ENCODE measurements at places on chromosomes 1 and 21.

- no peak overlapping the region for H3K4me3 ChIP-seq
- no peaks in the 10 kb centered on the region for H3K27me3 ChIP-seq
- DNase-seq: no peak
- H3K4me1 ChIP-seq: peaks cover 50% of the 10 kb centered on the region
- H3K36me3 ChIP-seq: no peaks in the 10 kb centered on the region
- no peak overlapping the region for H3K27ac ChIP-seq
Measured at GRCh38 chr1:94954263-94955220, 27.6 kb upstream of the CNN3 start.

GRCh38 chr1:57536749-57537423 is 113.0 kb upstream of the DAB1 start:
- H3K36me3 ChIP-seq: no peaks in the 10 kb centered on the region
- H3K27ac ChIP-seq: no peak overlapping the region
- H3K4me3 ChIP-seq: no peak overlapping the region
- no peaks in the 10 kb centered on the region for H3K4me1 ChIP-seq

- no peaks in the 10 kb centered on the region for H3K27me3 ChIP-seq
- H3K36me3 ChIP-seq: peaks cover 2% of the 10 kb centered on the region
- DNase-seq: no peak
- no peaks in the 10 kb centered on the region for H3K4me1 ChIP-seq
Measured at GRCh38 chr1:230270559-230271281, 155.4 kb downstream of the PGBD5 start.

- H3K4me1 ChIP-seq: no peaks in the 10 kb centered on the region
- H3K27ac ChIP-seq: no peak overlapping the region
- no peaks in the 10 kb centered on the region for H3K27me3 ChIP-seq
- peaks cover 11% of the 10 kb centered on the region for H3K36me3 ChIP-seq
Measured at GRCh38 chr1:113660088-113660487, 99.2 kb downstream of the PHTF1 start.

DNA sequence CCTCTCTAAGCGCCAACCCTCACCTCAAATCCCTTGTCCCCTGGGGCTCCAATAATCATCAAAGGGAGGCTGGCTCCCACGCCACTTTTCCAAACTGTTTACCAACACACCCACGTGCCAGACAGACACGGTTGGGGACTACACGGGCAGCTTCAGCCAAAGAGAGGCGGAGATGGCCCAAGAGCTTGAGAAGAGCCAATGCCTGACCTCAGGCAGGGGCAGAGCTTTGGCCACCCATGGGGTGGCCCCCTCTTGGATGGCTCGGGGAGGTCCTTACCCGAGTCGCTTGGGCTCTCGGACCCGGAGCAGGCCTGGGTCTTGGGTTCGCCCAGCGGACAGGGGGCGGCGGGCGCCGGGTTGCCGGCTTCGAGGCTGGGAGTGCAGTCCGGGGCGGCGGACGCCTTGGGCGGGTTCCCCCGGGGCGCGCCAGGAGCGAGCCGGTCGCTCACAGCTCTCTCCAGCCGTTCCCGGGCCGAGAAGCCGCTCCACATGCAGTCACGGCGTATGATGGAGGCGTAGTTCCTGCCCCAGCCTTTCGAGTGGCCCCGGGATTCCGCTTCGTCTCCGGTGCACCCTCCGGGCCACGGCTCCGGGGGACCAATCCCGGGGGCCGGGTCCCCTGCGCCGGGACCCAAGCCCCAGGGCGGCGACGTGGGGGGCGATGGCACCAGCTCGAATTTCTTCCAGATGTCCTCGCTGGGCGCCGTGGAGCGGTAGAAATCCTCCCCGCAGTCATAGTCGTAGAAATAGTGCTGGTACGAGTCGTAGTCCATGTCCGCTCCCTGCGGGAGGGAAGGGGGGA is 854 bp downstream of the MYCL start:
- peaks cover 3% of the 10 kb centered on the region for H3K36me3 ChIP-seq
- no peaks in the 10 kb centered on the region for H3K27me3 ChIP-seq
- peaks cover 25% of the 10 kb centered on the region for H3K4me1 ChIP-seq
- H3K27ac ChIP-seq: peak overlapping the region; percentile 86

DNA sequence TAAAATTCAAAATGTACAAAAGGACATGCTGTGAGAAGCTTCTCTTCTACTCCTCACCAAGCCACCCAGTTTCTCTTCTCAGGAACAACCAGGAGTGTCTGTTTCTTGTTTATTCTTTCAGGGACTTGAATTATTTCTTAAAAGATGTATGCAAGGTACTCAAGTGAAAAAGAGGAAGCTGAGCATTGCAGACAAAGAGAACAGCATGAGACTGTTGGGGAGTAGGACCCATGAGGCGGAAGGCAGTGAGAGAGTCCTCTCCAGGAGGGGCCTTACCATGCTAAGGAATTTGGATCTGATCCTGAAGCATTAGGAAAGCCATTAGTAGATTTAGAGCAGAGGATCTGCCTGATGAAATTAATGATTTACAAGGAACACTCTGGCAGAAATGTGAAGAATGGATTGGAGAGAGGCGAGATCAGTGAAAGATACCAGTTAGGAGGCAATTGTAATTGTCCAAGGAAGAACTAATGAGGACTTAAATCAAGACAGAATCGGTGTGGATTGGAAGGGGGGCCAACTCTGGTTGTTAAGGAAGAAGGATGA is 14.7 kb upstream of the SSX2IP start:
- no peak for DNase-seq
- no peaks in the 10 kb centered on the region for H3K36me3 ChIP-seq
- no peaks in the 10 kb centered on the region for H3K27me3 ChIP-seq
- no peak overlapping the region for H3K4me3 ChIP-seq
- peaks cover 13% of the 10 kb centered on the region for H3K4me1 ChIP-seq

GRCh38 chr1:245155272-245156040 is 671 bp downstream of the KIF26B start:
- peaks cover 38% of the 10 kb centered on the region for H3K4me1 ChIP-seq
- H3K27ac ChIP-seq: no peak overlapping the region
- no peaks in the 10 kb centered on the region for H3K36me3 ChIP-seq
- no peaks in the 10 kb centered on the region for H3K27me3 ChIP-seq
- peak overlapping the region; percentile 20 for H3K4me3 ChIP-seq
- no peak for DNase-seq

DNA sequence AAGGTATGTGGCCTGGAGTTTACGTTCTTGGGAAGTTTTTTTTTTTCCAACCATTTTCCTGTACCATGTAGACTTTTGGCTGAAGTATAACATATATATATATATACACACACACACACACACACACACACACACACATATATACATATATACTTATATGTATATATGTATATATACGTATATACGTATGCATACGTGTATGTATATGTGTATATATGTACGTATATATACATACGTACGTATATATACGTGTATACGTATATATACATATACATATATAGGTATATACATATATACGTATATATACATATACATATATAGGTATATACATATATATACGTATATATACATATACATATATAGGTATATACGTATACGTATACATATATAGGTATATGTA is 18.9 kb downstream of the CR1 start:
- H3K27me3 ChIP-seq: no peaks in the 10 kb centered on the region
- DNase-seq: no peak
- no peak overlapping the region for H3K4me3 ChIP-seq

- no peaks in the 10 kb centered on the region for H3K36me3 ChIP-seq
- H3K4me3 ChIP-seq: no peak overlapping the region
- DNase-seq: no peak
- no peaks in the 10 kb centered on the region for H3K4me1 ChIP-seq
- H3K27me3 ChIP-seq: no peaks in the 10 kb centered on the region
- H3K27ac ChIP-seq: no peak overlapping the region
Measured at GRCh38 chr1:51525295-51525694, 6.2 kb upstream of the EPS15 start.

GRCh38 chr1:209862391-209863356 is 34.9 kb downstream of the UTP25 start:
- H3K27ac ChIP-seq: no peak overlapping the region
- no peak for DNase-seq
- no peaks in the 10 kb centered on the region for H3K36me3 ChIP-seq
- no peak overlapping the region for H3K4me3 ChIP-seq

- no peak overlapping the region for H3K4me3 ChIP-seq
- no peak overlapping the region for H3K27ac ChIP-seq
- H3K4me1 ChIP-seq: no peaks in the 10 kb centered on the region
- no peaks in the 10 kb centered on the region for H3K36me3 ChIP-seq
- no peak for DNase-seq
- no peaks in the 10 kb centered on the region for H3K27me3 ChIP-seq
Measured at GRCh38 chr1:229001467-229002011, 266.3 kb downstream of the RHOU start.

GRCh38 chr21:44065428-44065827 is 41.8 kb upstream of the PWP2 start:
- DNase-seq: no peak
- no peaks in the 10 kb centered on the region for H3K4me1 ChIP-seq
- no peaks in the 10 kb centered on the region for H3K27me3 ChIP-seq
- H3K27ac ChIP-seq: no peak overlapping the region
- H3K4me3 ChIP-seq: no peak overlapping the region
- peaks cover 28% of the 10 kb centered on the region for H3K36me3 ChIP-seq

GRCh38 chr1:30633294-30633693 is 90.1 kb downstream of the MATN1 start:
- no peak overlapping the region for H3K4me3 ChIP-seq
- H3K27ac ChIP-seq: no peak overlapping the region
- no peaks in the 10 kb centered on the region for H3K4me1 ChIP-seq
- no peaks in the 10 kb centered on the region for H3K27me3 ChIP-seq

GRCh38 chr1:32242341-32242851 is 4.6 kb upstream of the FAM167B start:
- H3K27ac ChIP-seq: peak overlapping the region; percentile 12
- H3K36me3 ChIP-seq: no peaks in the 10 kb centered on the region
- H3K4me3 ChIP-seq: no peak overlapping the region
- DNase-seq: no peak
- no peaks in the 10 kb centered on the region for H3K27me3 ChIP-seq
- peaks cover 4% of the 10 kb centered on the region for H3K4me1 ChIP-seq

GRCh38 chr1:214327514-214327913 is 46.6 kb downstream of the SMYD2 start:
- H3K36me3 ChIP-seq: peaks cover 3% of the 10 kb centered on the region
- H3K27ac ChIP-seq: peak overlapping the region; percentile 52
- no peaks in the 10 kb centered on the region for H3K27me3 ChIP-seq
- DNase-seq: no peak
- no peak overlapping the region for H3K4me3 ChIP-seq
- peaks cover 16% of the 10 kb centered on the region for H3K4me1 ChIP-seq

GRCh38 chr21:36203603-36203889 is 46.9 kb downstream of the DOP1B start:
- H3K27me3 ChIP-seq: no peaks in the 10 kb centered on the region
- no peak overlapping the region for H3K4me3 ChIP-seq
- H3K4me1 ChIP-seq: peaks cover 5% of the 10 kb centered on the region
- H3K36me3 ChIP-seq: no peaks in the 10 kb centered on the region

DNA sequence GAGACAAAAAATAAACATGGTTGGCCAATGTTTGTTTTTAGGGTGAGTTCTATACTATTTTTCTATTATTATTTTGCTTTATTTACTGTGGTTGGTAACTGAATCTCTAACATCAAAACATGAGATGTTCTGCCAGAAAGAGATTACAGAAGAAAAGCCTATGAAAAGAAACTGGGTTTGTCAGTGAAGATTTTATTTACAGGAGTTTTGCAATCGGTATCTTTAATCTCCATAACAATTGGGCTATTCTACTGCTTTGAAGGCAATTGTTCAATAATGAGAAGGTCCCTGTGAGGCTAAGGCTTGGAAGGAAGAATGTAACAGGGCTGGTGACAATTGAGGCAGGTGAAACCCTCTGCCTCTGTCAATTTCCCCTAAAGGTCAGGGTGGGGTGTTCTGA is 155.5 kb downstream of the CLIC6 start:
- no peaks in the 10 kb centered on the region for H3K4me1 ChIP-seq
- H3K4me3 ChIP-seq: no peak overlapping the region
- DNase-seq: no peak
- no peak overlapping the region for H3K27ac ChIP-seq

DNA sequence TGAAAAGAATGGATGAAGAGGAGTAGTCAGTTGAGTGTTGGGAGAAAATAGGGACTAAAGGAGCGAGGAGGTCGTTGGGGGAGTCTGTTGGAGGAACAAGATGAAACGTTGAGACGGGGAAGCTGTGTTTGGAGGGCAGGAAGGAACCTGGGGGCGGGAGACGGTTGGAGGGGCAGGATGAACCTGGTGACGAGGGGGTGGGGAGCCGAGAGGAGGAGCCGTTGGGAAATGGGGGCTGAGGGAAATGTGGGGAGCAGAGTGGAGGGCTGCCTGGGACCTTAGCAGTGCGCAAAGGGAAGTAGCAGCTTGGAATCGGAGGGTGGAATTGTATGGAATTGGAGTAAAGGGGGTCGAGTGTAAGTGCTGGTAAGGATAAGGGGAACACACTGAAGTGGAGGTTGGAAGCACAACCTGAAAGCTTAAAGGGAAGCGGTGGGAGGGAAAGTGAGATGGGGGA is 630 bp downstream of the MTF2 start:
- peak overlapping the region; percentile 82 for H3K27ac ChIP-seq
- H3K27me3 ChIP-seq: no peaks in the 10 kb centered on the region
- peak overlapping the region; percentile 56 for H3K4me3 ChIP-seq
- peak; percentile 50 for DNase-seq

DNA sequence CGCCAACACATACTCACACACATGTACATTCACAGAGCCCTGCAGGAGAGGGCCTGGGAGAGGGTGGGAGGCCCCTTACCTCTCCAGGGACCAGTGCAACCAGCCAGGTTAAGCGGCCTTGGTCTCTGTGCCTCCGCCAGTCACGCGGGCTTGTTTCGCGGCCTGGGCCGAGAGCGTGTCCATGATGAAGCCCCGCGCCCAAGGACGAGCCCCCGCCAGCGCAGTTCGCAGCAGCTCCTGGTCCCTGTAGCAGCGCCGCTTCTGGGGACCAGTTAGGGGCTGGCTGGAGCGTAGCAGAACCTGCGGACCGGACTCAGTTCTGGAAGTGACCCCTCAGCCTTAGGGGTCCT is 7.3 kb upstream of the FAM167B start:
- H3K36me3 ChIP-seq: no peaks in the 10 kb centered on the region
- H3K4me3 ChIP-seq: no peak overlapping the region
- H3K4me1 ChIP-seq: peaks cover 15% of the 10 kb centered on the region
- H3K27ac ChIP-seq: peak overlapping the region; percentile 41
- H3K27me3 ChIP-seq: no peaks in the 10 kb centered on the region
- no peak for DNase-seq

GRCh38 chr1:44632598-44632997 is 41.7 kb downstream of the TMEM53 start:
- no peaks in the 10 kb centered on the region for H3K27me3 ChIP-seq
- H3K4me3 ChIP-seq: peak overlapping the region; percentile 79
- H3K36me3 ChIP-seq: peaks cover 16% of the 10 kb centered on the region
- H3K27ac ChIP-seq: no peak overlapping the region
- peaks cover 20% of the 10 kb centered on the region for H3K4me1 ChIP-seq
- peak; percentile 47 for DNase-seq

- no peak overlapping the region for H3K27ac ChIP-seq
- H3K4me1 ChIP-seq: no peaks in the 10 kb centered on the region
Measured at GRCh38 chr1:85413169-85413568, 51.8 kb downstream of the DDAH1 start.

DNA sequence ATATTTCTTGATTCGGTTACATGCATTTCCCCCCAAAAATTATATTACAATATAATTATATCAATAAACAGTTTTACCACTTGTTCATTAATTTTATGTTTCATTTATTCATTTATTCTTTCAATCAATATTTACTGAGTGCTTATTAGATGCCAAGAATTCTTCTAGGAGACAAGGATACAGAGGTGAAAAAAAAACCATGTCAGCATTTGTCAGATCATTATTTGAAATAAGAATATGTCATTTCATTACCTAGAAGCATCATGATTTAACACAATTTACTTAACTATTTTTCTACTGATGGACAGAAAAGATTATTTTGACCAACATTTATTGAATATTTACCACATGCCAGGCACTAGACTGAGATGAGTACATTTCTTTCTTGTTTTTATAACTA is 512.7 kb downstream of the LMO4 start:
- H3K36me3 ChIP-seq: no peaks in the 10 kb centered on the region
- DNase-seq: no peak
- no peaks in the 10 kb centered on the region for H3K27me3 ChIP-seq
- H3K4me3 ChIP-seq: no peak overlapping the region
- no peak overlapping the region for H3K27ac ChIP-seq
